ENCODE measurements at places on chromosomes 12 and 14.

DNA sequence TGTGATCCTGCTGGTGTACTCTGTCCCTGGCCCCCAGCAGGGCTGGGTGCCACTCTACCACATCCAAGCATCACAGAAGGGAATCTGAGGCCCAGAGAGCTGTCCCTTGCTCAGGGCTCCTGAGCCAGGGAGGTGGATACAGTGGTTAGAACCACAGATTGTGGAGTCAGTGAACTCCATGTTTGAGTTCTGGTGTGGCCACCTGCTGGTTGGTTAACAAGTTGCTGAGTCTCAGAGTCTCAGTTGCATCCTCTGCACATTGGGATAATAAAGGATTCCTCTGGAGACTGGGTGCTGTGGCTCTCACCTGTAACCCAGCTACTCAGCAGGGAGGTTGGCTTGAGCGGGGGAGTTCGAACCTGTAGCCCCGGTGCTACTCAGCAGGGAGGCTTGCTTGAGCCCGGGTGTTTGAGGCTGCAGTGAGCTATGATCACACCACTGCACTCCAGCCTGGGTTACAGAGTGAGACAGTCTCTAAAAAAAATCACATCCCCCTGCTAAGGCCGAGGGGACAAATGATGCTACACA lies 39.4 kb downstream of the MVK start:
- no peak for DNase-seq

- no peak for DNase-seq
Observed at GRCh38 chr14:23435543-23436326, at the start of gene MYH7. TSS of gene MYH7 (minus strand) at chr14:23435660. CDS start at chr14:23433732, 1,928 bp downstream.

DNA sequence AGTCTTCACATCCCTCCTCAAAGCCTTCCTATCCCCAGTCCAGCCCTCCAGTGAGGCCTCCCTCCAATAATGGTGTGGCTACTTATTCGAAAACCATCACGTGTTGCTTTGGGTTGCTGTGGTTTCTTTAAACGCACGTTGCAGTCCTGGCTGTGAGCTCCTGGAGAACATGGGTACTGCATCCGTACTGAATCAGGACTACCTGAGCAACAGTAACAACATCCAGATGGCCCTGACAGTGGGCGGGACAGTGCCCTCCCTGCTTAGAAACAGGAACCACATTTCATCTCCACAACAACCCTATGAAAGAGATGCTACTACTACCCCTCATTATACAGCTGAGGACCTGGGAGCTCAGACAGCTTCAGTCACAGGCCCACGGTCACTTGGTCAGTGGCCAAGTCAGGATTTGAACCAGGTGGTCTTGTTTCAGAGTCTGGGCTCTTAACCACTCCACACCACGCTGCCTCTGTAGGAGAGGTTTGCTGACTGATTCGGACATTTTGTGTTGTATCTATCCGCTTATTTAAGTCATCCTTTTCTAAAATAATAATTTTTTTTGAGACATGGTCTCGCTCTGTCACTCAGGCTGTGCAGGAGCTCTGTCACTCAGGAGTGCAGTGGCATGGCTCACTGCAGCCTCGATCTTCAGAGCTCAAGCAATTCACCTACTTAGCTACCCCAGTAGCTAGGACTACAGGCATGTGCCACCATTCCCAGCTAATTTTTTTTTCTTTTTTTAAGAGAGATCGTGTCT lies 104.8 kb downstream of the DPF3 start:
- no peak for DNase-seq

GRCh38 chr14:100440207-100440631 lies 117.1 kb downstream of the SLC25A47 start:
- peak; percentile 54 for DNase-seq

DNA sequence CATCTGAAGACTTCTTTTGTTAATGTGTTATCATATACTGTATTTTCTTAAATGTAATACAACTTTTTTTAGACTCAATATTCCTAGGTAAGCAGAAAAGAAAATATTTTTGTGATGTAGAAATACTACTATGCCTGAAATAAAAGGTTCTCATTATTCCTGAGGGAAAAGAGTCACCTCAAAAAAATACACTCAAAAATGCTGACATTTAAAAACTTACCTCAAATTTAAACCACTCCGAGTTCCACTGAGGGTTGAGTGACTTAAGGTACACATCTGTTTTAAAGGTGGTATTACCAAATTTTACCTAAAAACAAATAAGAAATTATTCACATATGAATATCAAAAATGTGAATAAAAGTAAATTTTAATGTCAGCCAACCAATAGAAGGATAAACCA lies 9.3 kb downstream of the C2CD5 start:
- no peak for DNase-seq

DNA sequence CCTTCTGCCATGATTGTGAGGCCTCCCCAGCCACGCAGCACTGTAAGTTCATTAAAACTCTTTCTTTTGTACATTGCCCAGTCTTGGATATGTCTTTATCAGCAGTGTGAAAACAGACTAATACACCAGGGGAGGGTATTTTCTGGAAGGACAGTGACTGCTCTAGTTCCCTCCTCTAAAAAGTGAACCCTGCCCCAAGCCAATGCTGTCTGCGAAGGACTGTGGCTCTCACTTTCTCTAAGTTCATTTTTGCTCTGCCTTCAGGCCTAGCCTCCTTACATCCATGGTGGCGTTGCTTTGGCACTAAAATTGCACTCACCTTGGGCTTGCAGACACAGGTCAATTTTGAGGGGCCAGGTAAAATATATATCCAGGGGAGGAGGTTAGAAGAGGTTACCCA lies 323.0 kb downstream of the VRK1 start:
- no peak for DNase-seq

GRCh38 chr12:2886768-2887450 lies 3.8 kb upstream of the TULP3 start:
- no peak for DNase-seq

GRCh38 chr12:87349681-87350080 lies 679.5 kb downstream of the C12orf50 start:
- no peak for DNase-seq

DNA sequence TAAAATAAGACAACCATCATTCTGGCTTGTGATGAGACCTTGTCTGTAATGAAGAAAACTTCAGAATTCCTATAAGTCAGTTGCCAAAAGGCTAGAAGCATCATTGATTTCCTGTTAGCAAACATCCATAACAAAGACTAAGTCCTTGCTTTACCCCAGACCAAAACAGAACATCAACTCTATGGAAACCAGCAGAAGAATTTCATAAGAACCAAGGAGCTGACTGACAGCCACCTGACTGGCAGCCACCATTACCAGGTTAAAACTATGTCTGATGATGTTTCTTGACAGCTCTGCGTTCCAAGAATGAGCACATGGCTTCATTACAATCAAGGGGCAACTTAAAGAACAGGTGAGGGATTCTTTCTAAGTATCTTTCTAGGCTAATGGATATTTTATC lies 29.3 kb downstream of the HECTD4 start:
- no peak for DNase-seq

- peak; percentile 56 for DNase-seq
Observed at GRCh38 chr12:52837781-52838608, 3.9 kb upstream of the KRT79 start.

DNA sequence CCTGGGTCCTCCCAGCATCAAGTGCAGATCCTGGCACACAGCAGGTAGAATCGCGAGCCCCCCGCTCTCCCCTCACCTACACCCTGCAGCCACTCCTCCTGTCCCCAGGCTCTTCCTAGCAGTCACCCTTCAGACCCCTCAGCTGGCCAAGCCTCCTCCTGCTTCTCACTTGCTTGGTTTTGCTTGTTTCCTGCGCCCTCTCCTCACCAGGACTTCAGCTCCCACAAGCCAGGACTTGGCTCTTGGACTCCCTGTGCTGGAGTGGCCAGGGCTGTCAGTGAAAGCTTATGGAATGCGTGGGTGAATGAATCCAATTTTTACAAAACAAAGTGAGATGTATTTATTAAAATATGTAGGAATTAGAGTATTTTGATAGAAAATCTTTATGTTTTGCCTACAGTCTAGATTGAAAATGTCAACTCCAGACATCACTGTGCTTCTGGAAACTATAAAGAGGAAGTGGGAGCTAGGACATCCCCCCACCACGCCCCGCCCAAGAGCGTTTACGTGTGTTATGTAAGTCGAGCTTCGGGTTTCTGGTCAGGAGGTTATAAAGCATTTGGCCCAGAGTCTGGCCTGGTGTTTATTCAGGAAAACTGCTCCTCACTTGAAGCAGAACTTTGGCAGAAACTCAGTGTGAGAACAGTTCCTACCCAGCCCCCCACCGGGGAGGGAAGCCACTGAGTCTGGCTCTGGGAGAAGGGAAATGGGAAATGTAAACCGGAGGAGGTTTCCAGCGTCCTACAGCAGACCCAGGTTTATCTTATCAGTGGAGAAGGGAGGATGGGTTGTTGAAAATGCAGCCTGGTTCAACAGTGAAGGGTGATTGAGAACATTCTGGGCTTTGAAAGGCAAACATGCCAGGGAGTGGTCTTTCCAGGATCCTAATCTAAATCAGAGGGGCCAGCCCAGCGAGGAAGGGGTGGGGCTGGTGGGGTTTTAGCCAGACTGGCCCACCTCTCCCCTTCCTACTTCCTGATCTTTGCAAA lies 8.8 kb downstream of the ALDH2 start:
- peak; percentile 42 for DNase-seq

GRCh38 chr14:55867311-55867710 lies 250.9 kb upstream of the PELI2 start:
- DNase-seq, result no peak

DNA sequence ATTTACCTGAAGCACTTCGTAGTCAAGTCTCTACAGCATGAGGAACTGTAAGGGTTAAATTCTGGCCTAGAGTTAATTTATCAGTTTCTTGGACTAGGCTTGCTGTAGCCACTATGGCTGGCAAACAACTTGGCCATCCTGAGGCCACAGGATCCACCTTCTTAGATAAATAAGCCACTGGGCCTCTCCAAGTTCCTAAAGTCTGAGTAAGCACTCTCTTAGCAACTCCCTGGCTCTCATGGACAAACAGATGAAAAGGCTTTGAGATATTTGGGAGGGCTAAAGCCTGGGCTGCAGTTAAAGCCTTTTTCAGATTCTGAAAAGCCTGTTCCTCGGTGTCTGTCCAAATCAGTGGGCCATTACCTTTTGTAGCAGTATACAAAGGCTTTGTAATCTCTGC lies 675.0 kb downstream of the TMEM121 start:
- no peak for DNase-seq

DNA sequence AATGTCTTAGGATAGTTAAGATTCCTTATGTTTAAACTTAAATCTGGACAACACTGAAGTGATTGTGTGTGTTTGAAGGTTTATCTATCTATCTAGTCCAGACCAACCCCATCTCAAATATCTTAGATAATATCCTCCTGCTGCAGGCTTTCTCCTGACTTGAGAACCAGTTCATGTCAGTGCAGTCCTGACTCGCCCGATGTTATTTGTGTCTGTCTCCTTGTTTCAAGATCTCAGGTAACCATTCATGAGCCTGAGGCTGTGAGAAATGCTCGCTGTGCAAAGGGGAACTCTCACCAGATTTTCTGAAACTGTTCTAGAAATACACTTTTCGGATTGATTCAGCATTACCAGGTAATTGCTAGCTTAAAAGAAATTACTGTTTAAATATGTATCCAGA lies 356.2 kb downstream of the SNAPC1 start:
- DNase-seq, result no peak

DNA sequence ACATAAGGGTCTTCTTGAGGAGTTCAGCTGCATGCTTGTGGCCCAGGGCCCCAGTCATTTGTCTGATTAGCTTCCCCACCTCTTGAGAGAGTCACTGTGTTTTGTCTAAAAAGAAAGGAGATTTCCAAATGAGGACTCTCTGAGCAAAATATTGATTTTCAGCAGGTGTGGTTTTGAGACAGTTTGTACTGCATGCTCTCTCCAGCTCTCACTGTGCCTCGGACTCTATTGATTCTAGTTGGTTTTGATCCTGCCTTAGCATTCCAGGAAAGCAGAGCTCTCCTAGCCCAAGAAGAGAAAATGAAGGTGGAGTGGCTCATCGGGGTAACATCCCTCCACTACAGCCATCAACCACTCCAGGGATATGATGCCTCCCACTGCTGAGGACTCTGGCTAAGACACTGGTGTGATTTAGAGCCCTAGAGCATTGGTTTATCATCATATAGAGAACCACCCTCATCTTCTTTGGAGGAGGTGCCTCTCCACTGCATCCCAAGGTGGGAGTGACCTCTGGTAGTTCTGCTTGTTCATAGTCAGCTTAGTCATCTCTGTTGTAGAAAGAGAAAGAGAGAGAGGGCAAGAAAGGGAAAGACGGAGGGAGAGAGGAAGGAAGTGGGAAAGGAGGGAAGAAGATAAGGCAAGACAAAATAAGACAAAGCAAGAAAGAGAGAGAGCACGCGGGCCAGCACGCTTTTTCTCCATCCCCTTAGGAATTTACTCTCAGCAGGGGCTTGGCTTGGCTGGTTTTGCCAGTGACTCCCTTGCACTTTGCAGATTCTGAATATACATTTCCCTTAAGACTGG lies 365.6 kb downstream of the DPF3 start:
- DNase-seq, result peak; percentile 72

GRCh38 chr12:104340177-104340576 lies 36.6 kb downstream of the EID3 start:
- no peak for DNase-seq
